ENCODE measurements at places on chromosomes 7 and 10.

DNA sequence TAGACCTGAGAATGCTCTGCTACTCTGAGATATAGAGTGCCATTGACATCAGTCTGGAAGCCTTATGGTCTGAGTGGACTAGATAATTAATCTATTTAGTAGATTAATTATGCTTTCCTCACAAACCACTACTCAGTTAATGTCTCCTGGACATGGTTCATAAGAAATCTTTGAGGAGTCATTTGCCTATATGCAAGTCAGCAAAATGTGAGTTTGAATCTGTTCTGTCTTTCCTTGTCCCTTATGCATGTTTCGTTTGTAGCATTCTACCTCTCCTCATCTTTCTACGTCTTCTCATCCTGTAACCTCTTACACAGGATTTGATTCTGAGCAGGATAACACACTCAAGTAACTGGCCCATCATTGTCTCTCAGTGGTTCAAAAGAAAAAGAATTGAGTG, 735.4 kb upstream of the LRRTM3 start:
- DNase-seq = no peak

- no peak for DNase-seq
These were observed 67.3 kb upstream of the PDZD8 start for GRCh38 chr10:117442521-117442920.

- DNase-seq = no peak
These were observed 245.3 kb downstream of the KCNMA1 start for GRCh38 chr10:77392236-77392721.

DNA sequence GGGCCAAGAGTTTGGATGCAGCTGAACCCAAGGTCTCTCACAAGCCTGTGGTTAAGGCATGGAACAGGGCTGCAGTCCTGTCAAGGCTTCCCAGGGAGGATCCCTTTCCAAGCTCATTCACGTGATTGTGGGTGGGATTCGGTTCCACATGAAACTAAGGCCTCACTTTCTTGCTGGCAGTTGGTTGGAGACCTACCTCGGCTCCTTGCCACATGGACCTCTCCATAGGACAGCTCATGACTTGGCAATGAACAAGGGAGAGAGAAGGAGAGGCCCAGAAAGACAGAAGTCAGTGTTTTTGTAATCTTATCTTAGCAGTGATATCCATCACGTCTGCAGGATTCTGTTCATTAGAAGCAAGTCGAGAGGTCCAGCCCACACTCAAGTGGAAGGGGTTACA, 583.8 kb downstream of the LRMDA start:
- DNase-seq = no peak

GRCh38 chr7:28469562-28469961, 57.2 kb downstream of the CREB5 start:
- no peak for DNase-seq

DNA sequence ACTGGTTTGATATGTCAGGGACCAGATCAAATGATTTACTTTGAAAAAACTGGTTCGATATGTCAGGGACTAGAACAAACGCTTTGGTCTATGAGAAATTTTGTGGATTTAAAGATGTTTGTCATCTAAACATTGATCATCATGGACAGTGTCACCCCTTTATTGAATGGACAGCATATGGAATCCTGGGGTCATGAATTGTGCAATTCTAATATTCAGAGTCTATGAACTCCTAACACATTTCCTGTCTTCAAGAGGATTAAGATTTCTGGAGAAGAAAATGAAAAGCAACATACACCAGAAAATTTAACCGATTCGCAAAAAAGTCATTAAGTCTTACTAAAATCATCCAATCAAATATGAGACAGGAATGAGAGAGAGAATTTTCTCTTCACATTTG, 106.4 kb upstream of the FAM133B start:
- DNase-seq = no peak

DNA sequence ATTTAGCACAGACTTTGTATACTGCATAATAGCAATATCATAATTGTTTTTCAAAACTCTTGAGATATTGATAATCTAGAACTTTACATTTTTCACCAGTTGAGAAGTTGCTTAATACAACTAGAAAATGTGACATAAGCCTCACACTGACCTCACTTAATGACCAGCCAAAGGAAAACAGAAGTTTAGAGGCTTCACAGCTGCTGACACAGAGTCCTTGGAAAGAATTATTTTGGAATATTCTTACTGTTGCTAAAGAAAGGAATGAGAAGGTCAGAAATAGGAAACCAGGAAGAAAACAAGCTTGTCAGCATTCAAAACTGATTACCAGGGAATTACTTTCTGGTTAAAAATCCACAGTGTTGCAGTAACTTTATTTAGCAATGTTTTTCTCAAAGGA, 35.5 kb upstream of the WASL start:
- no peak for DNase-seq

DNA sequence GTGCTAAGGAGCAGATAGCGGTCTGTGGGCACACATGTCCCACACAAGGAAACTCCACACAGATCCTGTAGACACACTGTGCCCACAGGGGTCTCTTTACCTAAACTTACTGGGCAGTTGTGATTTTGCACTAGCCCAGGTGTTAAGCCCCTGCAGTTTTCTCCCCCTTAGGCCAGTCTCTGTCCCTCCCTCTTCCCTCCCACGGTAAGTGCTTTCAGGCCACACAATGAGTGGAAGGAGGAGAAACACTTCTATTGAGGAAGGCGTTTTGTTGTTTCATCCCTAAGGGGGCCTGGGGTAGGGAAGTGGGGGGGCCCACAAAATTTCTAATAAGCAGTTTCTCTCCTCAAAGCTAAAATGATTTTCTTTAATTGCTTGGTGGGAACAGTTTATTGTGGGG, 51.4 kb downstream of the FBXW4 start:
- DNase-seq = no peak

DNA sequence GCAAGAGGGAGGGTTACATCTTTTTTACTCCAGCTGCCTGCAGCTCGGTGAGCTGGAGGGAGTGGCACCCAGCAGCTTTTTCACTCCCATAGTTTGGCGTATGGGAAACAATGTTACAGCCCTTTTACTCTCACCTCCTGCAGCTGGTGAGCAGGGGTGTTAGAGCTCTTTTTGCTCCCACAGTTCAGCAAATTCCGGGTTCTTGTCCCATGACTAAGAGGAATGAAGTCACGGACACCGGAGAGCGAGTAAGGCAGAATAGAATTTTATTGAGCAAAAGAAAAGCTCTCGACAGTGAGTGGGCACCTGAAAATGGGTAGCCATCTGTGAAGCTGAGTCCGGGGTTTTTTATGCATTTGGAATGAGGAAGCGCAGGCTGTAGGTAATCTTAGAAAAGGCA, 446.6 kb downstream of the GFRA1 start:
- no peak for DNase-seq

DNA sequence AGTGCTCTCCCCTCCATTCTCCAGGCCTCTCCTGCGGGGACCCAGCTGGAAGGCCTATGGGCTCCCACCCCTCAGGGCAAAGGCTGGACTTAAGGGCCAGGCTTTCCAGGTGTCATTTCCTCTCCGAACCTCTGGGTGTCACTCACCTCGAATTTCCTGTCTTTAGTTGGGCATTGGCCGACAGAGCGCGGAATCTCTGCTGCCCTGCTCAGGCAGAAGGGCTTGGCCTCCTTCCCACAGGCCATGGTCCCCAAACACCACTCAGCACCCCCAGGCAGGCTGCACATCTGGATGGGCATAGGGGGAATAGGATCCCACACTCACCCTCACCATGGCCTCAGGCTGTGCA, 212.9 kb downstream of the CCSER2 start:
- DNase-seq = no peak

- DNase-seq = no peak
These were observed 26.6 kb downstream of the COL13A1 start for GRCh38 chr10:69828144-69828870.

DNA sequence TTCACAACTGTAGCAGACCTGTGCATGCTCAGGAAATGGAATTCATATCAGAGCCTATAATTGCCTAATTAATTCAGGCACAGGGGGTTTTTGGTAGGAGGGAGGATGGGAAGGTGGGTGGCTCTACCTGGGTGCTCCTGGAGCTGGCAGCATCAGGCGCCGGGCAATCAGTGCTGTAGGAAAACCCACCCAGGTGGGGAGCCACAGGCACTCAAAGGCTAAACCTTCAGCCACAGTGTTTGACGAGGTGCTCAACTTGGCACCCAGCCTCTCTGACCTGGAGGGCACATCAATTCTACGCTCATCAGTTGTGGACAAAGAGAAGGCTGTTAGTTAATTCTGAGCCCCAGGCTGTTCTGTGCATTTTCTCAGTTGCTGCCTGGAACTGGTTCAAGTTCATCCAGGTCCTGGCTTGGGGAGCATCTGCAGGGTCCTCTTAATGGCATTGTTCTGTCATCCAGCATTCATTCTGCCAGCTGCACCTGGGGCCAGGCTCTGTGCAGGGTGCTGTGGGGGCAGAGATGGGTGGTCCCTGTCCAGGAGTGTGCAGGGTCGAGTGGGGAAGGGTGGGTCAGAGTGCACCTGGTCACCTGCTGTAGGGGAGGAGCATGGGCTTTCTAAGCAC, 54.1 kb upstream of the NPTX2 start:
- no peak for DNase-seq

- DNase-seq = no peak
These were observed 327.3 kb upstream of the NRP1 start for GRCh38 chr10:33661580-33662336.

GRCh38 chr7:124032369-124033094, at the start of gene TMEM229A:
TMEM229A (minus strand) TSS chr7:124033067; CDS start chr7:124033003, 64 bp downstream.
- DNase-seq = no peak

DNA sequence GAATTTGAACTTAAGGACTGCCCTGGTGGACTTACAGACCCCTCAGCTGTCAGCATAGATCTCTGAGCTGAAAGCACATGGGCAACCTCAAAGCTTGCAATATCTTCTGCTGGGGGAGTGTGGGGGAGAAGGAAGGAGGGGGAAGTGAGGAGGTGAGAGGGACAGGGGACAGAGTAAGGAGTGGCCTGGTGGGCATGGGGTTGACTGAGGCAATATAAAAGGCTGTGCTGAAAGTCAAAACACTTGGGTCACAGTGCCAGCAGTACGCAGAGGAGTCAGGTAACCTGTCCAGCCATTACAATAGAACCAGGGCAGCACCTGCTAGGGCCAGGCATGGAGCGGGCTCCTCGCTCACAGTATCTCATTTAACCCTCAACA, 43.2 kb downstream of the PPP1R3C start:
- no peak for DNase-seq

GRCh38 chr7:17674166-17674942, 265.9 kb downstream of the SNX13 start:
- DNase-seq = no peak

GRCh38 chr7:69619054-69619453, 20.8 kb downstream of the AUTS2 start:
- DNase-seq = no peak

DNA sequence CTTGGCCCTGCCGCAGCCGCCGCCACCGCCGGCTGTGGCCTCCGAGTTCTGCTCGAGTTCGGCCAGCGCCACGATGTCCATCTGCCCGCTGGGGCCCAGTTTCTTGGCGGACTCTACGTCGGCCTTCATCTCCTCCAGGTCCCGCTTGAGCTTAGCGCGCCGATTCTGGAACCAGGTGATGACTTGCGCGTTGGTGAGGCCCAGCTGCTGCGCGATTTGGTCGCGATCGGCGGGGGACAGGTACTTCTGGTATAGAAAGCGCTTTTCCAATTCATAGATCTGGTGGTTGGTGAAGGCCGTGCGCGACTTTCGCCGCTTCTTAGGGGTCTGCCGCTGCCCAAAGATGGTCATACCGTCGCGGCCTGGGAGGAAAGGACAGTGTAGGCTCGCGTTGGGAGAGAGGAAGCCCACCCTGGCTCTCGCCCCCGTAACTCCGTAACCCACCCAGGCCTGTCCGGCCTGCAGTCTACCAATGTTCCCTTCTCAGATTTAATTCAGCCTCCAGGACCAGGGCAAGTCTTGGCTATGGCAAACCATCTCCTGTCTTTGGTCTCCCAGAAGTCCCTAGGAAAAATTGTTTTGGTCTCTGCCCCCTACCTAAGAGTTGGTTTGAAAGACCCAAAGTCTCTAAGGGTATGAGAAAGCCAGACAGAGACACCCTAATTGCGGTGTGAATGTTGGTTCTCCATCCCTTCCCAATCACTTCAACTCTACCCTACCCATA, 1.7 kb downstream of the LBX1 start:
- no peak for DNase-seq

GRCh38 chr7:145643981-145644380, 472.6 kb upstream of the CNTNAP2 start:
- DNase-seq = no peak

- no peak for DNase-seq
These were observed 9.6 kb upstream of the CYREN start for GRCh38 chr7:135180122-135180521.

- no peak for DNase-seq
These were observed 80.8 kb downstream of the VWDE start for GRCh38 chr7:12322903-12323300.

GRCh38 chr7:15327001-15327400, 234.8 kb downstream of the AGMO start:
- DNase-seq = no peak

DNA sequence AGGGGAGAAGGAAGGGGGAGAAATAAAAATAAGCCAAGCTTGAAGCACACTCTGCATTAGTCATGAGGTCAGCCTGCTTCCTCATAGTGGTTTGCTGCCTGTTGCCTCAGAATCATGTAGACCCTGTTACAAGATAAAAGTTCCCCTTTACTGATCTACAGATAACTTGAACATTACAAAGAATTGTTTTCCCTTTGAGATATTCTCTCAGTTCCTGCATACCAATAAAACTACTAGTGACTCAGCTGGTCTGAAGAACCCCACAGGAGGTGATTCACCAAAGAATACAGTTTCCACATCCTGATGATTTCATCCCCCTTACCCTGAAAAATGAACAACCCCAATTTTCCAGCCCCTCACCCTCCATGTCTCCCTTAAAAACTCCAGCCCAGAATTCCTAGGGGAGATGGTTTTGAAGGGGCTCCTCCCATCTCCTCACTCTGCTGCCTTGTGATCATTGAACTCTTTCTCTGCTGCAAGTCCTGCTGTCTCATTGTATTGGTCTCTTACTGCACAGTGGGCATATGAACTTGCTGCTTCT, 31.5 kb upstream of the NRP1 start:
- DNase-seq = no peak

GRCh38 chr10:67783606-67784294, 54.2 kb downstream of the DNAJC12 start:
- no peak for DNase-seq

- DNase-seq = no peak
These were observed 88.3 kb downstream of the CHN2 start for GRCh38 chr7:29282819-29283414.

- DNase-seq = no peak
These were observed 105.7 kb downstream of the ST8SIA6 start for GRCh38 chr10:17348501-17349349.

GRCh38 chr10:48536156-48536500, 68.7 kb downstream of the ARHGAP22 start:
- no peak for DNase-seq

DNA sequence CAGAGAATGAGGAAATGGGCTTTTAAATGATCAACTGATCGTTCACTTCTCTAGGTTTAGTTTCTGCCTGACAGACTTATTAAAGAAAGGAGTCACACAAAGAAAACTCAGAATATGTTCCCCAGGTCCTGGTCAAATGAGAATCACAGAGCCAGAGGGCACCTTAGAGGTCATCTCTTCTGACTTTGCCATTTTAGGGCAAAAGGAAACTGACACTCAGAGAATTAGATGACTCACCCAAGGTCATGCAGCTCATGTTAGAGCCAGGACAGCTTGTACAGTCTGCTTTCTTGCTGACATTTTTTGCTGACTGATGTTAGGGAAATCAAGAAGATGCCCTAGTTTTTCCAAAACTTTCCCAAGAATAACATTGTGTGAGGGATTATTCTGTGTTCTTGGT, 312.7 kb upstream of the SP8 start:
- no peak for DNase-seq

GRCh38 chr7:6340241-6340640, 67.8 kb upstream of the CYTH3 start:
- no peak for DNase-seq

All from stimulated activated CD4-positive, alpha-beta T cell treated with anti-CD3 and anti-CD28 coated beads, TNF-alpha, amount 100 ng/mL, for 1 hour (primary cell).